AG04450 (cell line): ENCODE measurements at places on chromosomes 2 and 18. TPM values are rescaled to one million over a fixed set of nuclear protein-coding genes. Genes with fewer than 3 reads are reported as not detected.
A peak's percentile ranks its signal among the peaks of the same experiment; 100 is the strongest.

Gene COLEC11
- polyA plus RNA-seq: 0.68 and 0.73 TPM in 2 replicates

- no peak for DNase-seq
Observed at GRCh38 chr2:12675352-12675795, 41.4 kb upstream of the TRIB2 start.

DNA sequence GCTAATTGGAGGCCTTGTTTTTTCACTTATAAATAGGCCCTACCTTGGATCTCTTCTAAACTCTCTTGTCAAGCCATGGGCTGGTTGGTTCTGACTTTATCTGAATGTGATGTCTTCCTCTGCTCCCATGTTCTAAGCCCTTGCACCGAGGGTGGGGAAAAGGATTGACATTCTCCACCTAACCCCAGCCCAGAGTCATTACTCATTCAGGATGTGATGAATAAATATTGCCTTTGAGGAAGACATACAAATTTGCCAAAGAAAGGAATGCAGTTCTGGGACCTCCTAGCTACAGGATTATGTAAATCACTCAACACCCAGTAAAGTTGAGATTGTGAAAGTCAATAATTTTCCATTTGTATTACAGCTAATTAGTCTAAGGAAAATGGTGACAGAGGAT, 142.1 kb upstream of the LYPD6 start:
- DNase-seq: no peak

GRCh38 chr18:46641917-46642316, 15.1 kb downstream of the LOXHD1 start:
- no peak for DNase-seq

DNA sequence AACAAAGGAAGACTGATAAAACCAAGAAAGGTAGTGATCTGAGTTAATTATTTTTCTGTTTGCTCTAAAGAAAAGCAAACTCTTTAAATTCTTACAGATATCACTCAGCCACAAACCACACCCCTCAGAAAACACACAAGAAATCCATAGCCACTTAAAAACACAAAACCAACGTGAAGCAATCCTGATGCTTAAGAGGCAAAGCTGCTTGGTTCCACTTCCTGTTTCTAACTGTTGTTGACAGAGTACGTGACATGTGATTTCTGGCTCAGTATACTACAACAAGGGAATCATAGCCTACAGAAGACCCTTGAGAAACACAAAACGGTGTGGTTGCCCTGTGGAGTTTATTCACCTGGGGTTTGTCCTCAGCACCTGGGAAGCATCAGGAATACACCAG, 240.9 kb upstream of the APCDD1 start:
- DNase-seq: no peak

Gene IL18R1
- polyA plus RNA-seq: 2.0 and 2.5 TPM in 2 replicates

- DNase-seq: no peak
Observed at GRCh38 chr18:44896846-44897245, 216.2 kb downstream of the SETBP1 start.

DNA sequence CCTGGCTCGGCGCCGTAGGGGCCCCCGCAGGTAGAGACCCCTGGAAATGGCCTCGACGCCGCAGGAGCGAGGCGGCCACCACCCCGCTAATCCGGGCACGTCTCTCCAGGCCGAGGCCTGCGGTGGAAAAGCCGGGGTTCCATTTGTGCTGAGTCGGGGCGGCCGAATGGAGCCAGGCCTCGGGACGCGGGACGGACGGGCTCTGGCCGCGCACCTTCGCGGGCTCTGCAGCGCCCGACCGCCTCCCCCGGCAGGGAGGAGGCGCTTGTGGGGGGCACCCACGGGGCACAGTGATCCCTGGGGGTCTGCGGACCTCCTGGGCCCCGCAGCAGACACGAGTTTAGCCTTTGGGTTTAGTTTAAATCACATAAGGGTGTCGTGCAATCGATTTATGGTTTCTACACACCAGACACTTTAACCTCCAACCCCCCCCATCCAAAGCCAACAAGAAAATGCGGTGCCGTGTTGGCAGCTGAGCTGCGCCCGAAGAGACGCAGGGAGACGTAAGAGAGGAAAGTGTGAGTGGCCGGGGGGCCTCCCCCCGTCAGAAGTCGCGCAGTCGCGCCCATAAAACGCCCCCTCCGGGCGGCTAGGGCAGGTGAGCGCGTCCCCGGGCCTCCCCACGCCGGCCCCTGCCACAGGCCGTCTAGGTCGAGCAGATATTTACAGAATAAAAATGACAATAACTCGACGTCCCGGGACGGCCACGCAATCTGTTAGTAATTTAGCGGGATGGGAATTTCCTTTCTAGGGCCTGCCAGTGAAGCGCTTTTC, 1.0 kb upstream of the NFATC1 start:
- DNase-seq: no peak

Gene HADHB
- 129 and 162 TPM in 2 replicates for polyA plus RNA-seq

- no peak for DNase-seq
Observed at GRCh38 chr2:137676346-137676745, 287.9 kb upstream of the HNMT start.

Gene DSC3
- 0.02 TPM in 2 replicates for polyA plus RNA-seq

DNA sequence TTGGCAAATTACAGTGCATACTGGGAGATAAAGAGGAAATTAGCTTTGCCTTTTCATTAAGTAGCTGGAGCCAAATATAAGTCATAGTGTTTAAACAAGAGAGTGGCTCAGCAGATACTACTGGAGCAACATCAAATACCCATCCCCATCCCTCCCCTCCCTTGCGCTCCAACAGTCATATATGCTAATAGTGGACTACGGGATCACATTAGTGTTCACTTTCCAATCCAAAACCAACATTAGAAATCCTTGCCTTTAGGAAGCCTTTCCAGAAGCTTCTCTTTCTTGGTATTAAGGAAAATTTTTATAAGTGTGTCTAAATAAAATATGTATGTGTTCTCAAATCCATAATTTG, 1669.3 kb downstream of the SUCLG1 start:
- no peak for DNase-seq

Gene PTPN2
- polyA plus RNA-seq: 19.8 and 25.9 TPM in 2 replicates

DNA sequence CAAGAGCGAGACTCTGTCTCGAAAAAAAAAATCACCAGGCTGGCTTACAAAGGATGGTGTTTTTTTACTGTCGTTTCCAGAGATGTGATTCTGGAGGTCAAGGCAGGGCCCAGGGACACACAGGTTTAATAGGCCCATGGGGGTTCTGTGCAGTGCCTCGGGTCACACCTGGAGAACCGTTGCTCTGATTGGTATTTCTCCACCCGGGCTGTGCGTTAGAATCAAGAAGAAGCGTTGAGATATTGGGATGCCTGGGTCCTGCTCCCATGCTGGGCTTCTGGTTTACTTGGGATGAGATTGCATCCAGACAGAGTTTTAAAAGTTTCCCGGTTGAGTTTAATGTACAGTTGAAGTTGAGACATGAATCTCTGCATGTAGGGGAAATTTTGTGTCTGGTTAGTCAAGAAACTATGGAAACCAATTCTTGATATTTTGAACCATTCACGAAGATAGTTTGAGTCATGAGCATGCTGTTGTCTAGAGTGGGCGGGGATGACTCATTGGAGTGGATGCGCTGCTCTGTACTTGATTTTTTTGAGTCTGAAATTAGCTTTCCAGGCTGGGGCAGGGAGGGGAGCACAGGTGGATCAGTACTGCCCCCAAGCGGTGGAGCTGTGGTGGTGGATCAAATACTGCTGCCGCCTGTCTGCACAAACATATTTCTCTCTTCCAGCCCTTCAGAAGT, 50.1 kb downstream of the GREB1 start:
- peak; percentile 90 for DNase-seq

- no peak for DNase-seq
Observed at GRCh38 chr2:134718817-134719814, at the start of gene TMEM163. Gene TMEM163 (minus strand): TSS chr2:134719000.

DNA sequence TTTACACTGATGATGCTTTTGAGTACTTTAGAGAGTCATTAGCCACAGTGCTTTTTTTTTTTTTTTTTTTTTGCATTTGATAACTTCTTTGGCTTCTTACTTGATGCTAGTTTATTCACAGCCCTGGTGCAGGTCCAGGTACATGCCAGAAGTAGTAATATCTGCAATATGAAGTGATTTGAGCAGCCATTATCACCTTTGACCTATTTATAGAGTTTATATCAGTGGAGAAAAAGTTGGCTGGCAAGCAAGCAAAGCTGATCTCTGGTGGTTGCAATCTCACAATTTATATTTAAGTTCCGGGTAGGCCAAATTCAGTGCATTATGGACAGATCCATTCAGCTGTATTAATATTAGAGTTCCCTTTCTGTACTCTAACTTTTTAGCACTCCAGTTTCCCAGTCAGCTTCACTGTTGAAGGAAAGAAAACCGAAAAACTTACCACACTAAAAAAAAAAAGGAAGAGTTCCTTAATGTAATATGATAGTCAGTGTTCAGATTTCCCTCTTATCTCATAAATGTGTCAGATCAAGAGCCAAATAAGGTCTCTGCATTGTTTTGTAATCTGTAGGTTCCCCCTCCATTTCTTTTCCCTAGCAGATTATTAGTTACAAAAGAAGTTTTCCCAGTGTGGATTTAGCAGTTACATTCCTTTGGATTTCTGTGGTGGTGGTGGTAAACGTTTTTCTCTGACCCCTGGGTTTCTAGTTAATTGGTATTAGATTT, 78.6 kb downstream of the HAUS1 start:
- DNase-seq: no peak
